ENCODE measurements at places on chromosomes 12 and 14.

- no peak for DNase-seq
Measured at GRCh38 chr14:93716746-93717667, 71.3 kb downstream of the PRIMA1 start.

GRCh38 chr12:51075390-51075789 lies 8.0 kb downstream of the CSRNP2 start:
- no peak for DNase-seq

GRCh38 chr12:13454991-13455777 lies 258.7 kb downstream of the EMP1 start:
- DNase-seq = no peak

GRCh38 chr12:58877243-58877743 lies 43.0 kb downstream of the LRIG3 start:
- no peak for DNase-seq

DNA sequence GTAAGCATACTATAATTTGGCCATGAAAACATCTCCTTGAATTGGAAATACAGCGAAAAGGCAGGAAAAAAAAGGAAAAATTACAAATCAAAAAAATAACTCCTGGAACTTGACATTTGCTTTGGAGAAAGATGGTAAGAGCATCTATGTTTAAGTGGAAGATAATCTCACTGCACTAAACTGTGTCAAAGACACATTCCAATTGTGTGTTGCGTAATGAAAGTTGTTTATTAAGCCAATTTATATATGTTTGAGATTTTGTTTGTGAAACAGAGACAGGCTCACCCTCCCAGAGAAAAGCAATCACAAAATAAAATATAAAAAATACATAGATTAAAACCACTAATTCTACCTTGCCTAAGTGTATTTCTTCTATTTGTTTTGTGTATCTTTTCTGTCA lies 11.1 kb upstream of the ATXN7L3B start:
- no peak for DNase-seq

DNA sequence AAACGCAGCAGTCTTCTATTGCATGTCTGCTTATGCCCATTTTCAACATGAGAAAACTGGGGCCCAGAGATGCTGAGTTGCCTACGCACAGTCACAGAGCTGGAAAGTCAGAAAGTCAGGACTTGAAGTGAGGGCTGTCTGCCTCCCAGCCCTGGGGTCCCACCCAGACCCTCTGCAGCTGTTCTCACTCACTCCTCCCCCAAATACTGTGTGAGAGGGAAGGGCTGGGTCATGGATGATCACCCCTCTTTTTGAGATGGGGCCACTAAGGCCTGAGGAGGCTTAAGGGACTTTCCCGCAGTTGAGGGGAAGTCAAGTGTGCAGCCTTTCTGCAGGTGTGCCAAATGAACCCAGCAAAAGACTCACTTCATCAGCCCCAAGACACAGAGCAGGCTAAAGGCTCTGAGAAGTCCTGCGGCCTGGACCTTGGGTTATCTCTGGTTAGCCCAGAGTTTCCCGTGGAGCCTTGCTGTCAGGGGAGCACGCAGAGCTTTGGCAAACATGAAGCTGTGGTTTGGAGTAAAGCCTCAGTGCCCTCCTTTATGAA lies 18.7 kb downstream of the DTX1 start:
- no peak for DNase-seq

Data from activated effector memory CD4-positive, alpha-beta T cell treated with Interleukin-2 at 50 U/mL for 16 hours (primary cell).